ENCODE measurements at places on chromosomes 2 and 18. TPM values are rescaled to one million over a fixed set of nuclear protein-coding genes. Genes with fewer than 3 reads are reported as not detected.

COBLL1 gene
- 2.1 TPM for total RNA-seq

CLEC4F gene
- total RNA-seq, result not detected

- no peak for DNase-seq
These were observed 2.8 kb downstream of the ZFP36L2 start for GRCh38 chr2:43223521-43224001.

- DNase-seq, result no peak
These were observed 202.1 kb upstream of the HS6ST1 start for GRCh38 chr2:128520791-128521190.

DNA sequence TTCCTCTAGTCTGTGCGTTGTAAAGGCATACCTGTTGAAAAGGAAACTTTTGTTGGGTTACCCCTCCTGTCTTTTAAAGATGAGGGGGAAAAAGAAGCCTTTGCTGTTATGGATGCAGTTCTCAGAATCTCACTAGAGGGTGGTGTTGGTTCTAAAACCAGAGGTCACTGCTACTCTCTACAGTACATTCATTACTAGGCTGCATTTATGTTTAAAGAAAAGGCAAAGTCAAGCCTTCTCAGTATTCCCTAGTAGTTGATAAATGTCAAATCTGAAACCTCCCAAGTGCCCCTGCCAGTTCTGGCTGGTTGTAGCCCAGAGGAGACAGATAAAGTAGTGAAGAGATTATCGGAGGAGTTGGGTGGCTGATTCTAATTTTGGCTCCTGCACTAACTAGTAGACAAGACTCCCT is 1.4 kb upstream of the PLCL1 start:
- peak; percentile 15 for DNase-seq

All from T-cell (primary cell).